ENCODE measurements at places on chromosomes 11 and 22.
A peak's percentile ranks its signal among the peaks of the same experiment; 100 is the strongest.

GRCh38 chr22:33735978-33736377, 184.3 kb downstream of the LARGE1 start:
- DNase-seq, result no peak

DNA sequence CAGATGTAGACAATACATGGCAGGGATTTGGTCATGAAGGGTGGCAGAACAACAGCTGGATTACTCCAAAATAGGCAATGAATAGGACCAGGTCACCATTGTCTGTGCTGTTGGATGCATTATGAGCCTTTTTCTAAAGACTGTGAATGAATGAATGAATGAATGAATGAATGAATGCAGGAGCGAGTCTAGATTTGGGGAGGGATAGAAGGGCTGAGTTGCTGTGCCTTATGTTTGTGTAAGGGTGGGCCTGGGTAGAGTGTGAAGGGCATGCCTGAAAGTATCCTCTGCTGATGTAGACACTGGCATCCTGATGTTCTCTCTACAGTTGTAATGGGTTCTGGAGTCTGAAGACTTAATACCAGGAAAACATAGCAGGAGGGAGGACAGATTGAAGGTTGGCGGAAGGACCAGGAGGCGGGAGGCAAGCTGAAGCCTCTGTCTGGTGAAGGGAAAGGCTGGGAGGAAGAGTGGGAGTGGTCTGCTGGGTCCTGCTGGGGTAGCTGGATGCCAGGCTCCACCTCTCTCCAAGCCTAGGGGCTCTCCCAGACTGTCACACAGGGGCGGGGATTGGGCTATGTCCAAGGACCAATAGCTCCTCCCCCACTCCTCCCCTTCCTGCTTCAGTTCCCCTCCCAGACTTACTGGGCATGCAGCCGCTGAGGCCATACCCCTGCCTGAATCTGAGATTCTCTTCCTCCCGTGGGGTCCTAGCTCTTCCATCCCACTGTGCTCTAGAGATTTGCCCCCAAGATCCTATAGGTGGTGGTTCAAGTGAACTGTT, 4.8 kb downstream of the TRIM3 start:
- peak; percentile 87 for DNase-seq

GRCh38 chr11:1422481-1422880, 32.7 kb downstream of the BRSK2 start:
- no peak for DNase-seq

- DNase-seq, result no peak
Measured at GRCh38 chr11:45614196-45614828, 51.1 kb downstream of the CHST1 start.

DNA sequence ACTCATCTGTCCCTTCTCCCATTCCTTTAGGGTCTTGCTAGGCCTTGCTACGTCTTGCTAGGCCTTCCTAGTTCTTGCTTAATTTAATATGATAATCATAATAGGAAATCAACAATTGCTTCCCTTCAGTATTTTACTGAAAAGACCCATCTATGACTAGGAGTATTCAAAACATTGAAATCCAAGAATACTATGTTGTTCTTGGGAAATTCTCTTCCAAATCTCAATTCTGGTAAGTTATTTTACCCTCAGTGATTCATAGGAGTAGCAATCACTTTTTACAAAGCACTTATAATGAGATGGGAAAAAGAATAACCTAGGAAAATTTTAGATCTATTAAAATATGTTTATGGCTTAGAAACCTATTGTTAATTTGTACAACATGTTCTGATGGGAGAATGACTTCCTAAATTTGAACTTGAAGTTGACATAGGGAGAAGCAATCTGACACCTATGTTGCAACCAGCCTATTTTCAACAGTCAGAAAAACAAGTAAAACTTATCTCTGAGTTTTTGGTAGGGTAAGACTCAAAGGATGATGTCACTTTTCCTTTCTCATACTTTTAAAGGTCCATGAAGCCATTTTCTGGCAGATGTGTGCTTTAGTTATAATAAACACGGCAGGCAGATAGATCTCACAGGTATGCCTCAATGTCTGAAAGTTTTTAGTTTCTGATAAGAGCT, 29.5 kb upstream of the HIPK3 start:
- no peak for DNase-seq
